Dermis microvascular lymphatic vessel endothelial cell (primary cell): ENCODE measurements at places on chromosomes 7 and 10. TPM values are rescaled to one million over a fixed set of nuclear protein-coding genes. Genes with fewer than 3 reads are reported as not detected.

C7orf57 gene
- total RNA-seq = under 0.01 TPM in 1 of 2 replicates, not detected in the other

DNA sequence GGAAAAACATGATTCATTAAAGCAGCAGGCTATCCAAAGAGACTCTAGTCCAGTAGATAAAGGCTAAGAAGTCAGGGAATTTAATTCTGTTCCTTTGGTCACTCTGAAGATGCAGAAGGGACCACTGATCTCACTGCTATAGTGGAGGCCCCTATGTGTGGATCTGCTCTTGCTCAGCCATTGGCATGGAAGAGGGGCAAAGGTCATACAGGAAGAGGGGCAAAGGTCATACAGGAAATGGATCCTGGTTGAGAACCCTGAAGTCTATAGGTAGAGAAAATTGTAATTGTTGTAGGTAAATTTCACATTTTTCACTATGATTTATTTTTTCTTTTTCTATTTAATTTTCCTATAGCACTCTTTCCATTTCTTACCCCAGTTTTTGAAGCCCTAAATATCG is 21.6 kb downstream of the OR2AE1 start:
- DNase-seq = no peak

- DNase-seq = no peak
Measured at GRCh38 chr7:71661671-71662224, 529.8 kb downstream of the GALNT17 start.

GPR22 gene
- total RNA-seq = not detected in 2 replicates

TSPAN12 gene
- total RNA-seq = 43.6 and 89.3 TPM in 2 replicates

CDK14 gene
- 0.89 and 1.2 TPM in 2 replicates for total RNA-seq

OR2A25 gene
- total RNA-seq = not detected in 2 replicates

GPC2 gene
- 1.9 and 2.8 TPM in 2 replicates for total RNA-seq

DNA sequence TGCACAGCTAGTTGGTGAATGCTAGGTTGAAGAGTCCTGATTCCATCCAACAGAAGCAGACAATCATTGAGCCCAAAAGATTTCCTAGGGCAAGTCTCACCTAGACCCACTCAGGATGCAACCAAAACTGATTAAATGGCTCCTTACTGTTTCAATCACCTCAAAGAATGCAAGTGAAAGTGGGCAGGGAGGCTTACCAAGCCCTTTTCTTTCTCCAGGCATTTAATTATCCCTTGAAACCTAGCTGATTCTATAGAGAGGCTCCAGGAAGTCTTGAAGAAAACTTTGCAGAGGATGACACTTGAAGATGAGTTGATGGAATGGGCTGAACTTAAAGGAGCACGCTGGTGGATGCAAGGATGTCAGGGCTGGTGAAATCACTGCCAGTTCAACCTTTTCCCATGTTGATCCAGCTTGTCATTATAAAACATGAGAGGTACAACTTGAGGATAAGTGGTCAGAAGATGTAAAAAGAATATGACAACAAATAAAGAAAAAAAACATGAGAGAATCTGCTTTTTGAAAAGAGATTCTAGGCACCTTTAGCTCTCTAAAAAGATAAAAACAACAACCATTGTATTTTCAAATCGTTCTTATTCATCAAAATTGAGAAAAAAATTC is 2.3 kb upstream of the ANKRD1 start:
- no peak for DNase-seq

AGBL3 gene
- total RNA-seq = 0.51 and 1.0 TPM in 2 replicates

HOXA2 gene
- total RNA-seq = 0.25 and 0.39 TPM in 2 replicates

- no peak for DNase-seq
Measured at GRCh38 chr10:102121739-102122372, 1.7 kb upstream of the LDB1 start.

- no peak for DNase-seq
Measured at GRCh38 chr7:27168265-27168947, 3.1 kb upstream of the HOXA9 start.

DNA sequence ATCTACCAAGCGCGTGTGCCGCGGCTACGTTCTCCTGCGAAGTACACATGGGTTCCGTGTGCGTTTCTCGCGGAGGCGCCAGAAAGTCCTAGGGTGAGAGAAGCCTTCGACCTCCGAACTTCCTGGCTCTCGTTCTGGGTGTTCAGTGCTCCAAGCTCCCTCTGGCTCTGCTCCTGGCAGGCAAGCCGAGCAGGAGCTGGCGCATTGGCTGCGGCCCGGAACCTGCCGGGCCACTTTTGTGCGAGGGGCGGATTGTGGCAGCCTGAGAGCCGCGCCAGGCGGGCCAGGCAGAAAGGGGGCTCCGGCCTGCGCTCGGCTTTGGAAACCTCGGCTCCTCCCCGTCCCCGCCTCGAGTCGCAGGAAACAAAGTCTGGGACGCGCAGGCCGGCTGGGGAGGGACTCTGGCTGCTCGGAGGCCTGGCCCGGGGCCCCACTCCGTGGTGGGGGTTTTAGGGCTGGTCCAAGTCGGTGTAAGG is 9.6 kb downstream of the EMX2 start:
- DNase-seq = no peak

GRCh38 chr7:51220226-51220625 is 96.4 kb downstream of the COBL start:
- no peak for DNase-seq

DNA sequence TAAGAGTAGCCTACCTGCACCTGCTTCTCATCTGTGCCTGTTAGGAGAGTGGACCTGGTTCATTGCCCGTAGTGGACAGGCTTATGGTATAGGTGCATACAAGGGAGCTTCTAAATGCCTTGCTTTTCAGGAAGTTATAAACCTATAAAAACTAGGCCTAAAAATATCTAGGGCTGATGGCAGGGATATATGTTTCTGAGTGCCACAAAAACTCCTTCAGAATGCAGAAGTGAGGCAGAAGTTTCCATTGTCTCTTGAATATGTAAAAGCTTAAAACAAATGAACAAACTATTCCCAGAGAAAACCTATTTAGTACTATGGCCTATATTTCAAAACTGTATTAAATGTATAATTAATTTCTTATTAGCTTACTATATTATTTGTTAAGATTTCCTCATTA is 91.8 kb downstream of the RNLS start:
- DNase-seq = no peak

CRHR2 gene
- not detected in 2 replicates for total RNA-seq

DNA sequence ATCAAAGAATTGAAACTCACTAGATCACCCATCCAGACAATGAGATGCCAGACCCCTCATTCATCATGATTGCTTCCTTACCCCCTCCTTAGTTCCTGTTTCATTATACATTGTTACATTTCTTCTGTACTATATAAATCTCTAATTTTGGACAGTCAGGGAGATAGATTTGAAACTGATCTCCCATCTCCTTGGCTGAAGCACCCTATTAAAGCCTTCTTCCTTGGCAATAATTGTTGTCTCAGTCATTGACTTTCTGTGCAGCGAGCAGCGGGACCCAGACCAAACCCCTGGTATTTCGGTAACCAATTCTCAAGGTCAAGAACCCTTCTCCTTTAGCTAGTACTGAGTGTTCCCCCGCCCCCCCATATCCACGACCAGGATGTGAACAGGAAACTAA is 100.2 kb downstream of the ABLIM1 start:
- DNase-seq = no peak

LIPJ gene
- not detected in 2 replicates for total RNA-seq
